Activated T-cell treated with anti-CD3 and anti-CD28 coated beads, Interleukin-2, amount 50 U/mL, for 72 hours (primary cell): ENCODE measurements at places on chromosomes 11 and 22. TPM values are rescaled to one million over a fixed set of nuclear protein-coding genes. Genes with fewer than 3 reads are reported as not detected.

- no peak for DNase-seq
- H3K36me3 ChIP-seq: peaks cover 1% of the 10 kb centered on the region
- no peak overlapping the region for H3K27ac ChIP-seq
- H3K4me1 ChIP-seq: no peaks in the 10 kb centered on the region
- no peak overlapping the region for H3K4me3 ChIP-seq
Observed at GRCh38 chr11:15500643-15501042, 385.9 kb downstream of the INSC start.

DNA sequence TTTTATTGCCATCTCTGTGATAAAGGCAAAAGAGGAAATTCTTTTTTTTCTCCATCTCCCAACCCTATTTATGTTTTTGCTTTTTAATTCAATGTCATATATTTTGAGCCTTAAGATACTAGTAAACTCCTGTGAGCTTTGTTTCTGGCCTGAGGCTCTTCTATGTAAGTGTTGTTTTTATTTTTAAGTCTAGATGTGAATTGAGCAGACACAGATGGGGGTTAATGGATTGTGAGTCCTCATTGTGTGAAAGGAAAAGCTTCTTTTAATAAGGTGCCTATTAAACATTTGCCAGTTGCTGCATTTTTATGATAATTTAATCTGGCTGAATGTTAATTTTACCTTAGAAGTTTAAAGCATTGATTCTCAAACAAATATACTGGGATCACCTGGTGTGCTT lies 2337.9 kb upstream of the RAG2 start:
- DNase-seq: no peak
- no peak overlapping the region for H3K4me3 ChIP-seq
- no peak overlapping the region for H3K27ac ChIP-seq
- no peaks in the 10 kb centered on the region for H3K4me1 ChIP-seq
- H3K27me3 ChIP-seq: no peaks in the 10 kb centered on the region

DNA sequence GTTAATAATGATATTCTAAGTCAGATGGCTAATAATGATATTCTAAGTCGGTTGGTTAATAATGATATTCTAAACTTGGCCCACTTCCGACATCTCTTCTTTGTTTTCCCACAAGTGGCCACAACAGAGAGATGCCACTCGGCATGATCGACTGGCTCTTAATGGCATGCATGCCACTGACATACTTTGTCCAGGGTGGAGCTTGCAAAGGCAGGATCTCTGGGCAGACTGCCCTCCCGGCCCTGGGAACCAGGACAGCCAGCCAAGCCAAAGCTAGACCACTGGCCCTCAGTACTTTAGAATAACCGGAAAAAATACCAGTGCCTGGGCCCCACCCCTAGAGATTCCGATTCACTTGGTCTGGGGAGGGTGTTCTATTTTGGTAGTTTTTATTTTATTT lies 78.1 kb downstream of the KIAA1671 start:
- H3K27ac ChIP-seq: no peak overlapping the region
- no peak for DNase-seq
- no peaks in the 10 kb centered on the region for H3K36me3 ChIP-seq
- peaks cover 17% of the 10 kb centered on the region for H3K4me1 ChIP-seq
- H3K27me3 ChIP-seq: peaks cover 4% of the 10 kb centered on the region

The SCGB1D2 gene
- not detected for total RNA-seq

The ELMOD1 gene
- total RNA-seq: not detected
